ENCODE measurements at places on chromosomes 6 and 20.

- DNase-seq = no peak
These were observed 191.1 kb downstream of the TASP1 start for GRCh38 chr20:13447385-13448180.

DNA sequence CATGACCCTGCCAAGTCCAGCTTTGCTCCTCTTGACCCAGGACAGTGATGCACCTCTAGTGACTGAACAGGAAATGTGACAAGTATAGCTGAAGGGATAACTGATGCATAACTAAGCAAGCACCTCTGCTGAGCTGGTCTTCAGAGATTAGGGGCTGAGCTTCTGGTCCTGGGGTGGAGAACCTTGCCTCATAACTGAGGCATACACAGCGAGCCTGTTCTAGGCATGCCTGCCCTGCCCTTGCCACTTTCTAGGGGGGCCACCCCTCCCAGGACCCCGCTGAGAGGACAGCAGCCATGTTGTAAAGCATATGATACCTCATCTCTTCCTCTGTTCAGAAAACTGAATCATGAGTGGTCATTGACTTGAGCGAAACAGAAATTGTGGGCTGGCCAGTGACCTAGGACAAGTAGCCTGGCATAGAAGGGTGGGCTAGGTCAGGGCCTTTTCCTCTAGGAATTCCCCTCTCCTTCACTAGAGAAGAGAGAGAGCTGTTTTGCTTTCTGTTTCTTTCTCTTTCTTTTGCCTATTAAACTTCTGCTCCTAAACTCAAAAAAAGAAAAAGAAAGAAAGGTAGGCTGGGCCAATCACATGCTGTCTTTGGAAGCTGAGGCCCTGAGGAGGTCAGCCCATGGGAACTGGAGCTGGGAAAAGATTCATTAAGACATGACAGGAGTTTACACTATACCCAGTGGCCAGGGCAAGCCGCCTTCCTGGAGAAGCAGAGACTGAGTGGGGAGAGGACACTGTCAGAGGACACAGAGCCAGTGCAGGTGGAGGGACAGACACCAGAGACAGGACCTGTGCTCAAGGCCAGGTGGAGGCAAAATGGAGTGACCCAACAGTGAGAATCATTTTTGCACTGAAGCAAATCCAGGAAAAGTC lies 23.1 kb downstream of the ALDH5A1 start:
- no peak for DNase-seq

- DNase-seq = no peak
These were observed 301.9 kb downstream of the LAMA2 start for GRCh38 chr6:129184808-129185366.

- DNase-seq = peak; percentile 8
These were observed at the start of gene PDE7B for GRCh38 chr6:135851442-135852271. Gene PDE7B, plus strand, starts transcription at chr6:135851701.

DNA sequence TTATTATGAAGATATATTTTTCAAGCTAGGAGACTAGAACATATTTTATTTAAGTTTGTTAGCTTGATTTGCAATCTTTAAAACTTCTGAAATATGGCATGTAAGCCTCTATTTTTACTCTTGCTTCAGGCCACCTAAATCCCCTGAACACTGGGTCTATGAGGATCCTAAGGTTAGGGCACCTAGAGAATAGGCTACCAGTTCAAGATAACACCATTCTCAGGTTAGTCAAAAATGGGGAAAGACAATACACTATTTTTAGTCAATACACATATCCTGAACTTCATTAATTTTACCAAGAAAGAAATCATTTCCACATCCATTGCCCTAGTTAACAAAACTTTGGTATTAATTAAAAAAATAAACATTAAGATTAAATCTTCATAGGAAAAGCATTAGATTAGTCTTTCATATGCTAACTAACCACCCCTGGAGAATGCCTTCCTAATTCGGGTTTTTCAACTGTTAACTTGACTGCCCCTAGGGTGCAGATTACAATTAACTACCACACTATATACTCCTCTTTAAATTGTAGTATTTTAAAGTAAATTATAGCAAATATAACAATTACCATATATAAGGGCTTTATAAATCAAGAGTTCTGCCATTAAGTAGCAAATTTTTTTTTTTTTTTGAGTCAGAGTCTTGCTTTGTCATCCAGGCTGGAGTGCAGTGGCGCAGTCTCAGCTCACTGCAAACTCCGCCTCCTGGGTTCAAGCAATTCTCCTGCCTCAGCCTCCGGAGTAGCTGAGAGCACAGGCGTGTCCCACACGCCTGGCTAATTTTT lies 6.7 kb upstream of the HSF2 start:
- DNase-seq = no peak

All from stimulated activated CD8-positive, alpha-beta memory T cell treated with anti-CD3 and anti-CD28 coated beads, Interleukin-15, amount 100 ng/mL, for 4 hours (primary cell).